Hematopoietic multipotent progenitor cell treated with erythropoietin and hydrocortisone succinate and interleukin-3 and kit ligand, for 8 days (in vitro differentiated cells): ENCODE measurements at places on chromosomes 12 and 14.
A peak's percentile ranks its signal among the peaks of the same experiment; 100 is the strongest.

DNA sequence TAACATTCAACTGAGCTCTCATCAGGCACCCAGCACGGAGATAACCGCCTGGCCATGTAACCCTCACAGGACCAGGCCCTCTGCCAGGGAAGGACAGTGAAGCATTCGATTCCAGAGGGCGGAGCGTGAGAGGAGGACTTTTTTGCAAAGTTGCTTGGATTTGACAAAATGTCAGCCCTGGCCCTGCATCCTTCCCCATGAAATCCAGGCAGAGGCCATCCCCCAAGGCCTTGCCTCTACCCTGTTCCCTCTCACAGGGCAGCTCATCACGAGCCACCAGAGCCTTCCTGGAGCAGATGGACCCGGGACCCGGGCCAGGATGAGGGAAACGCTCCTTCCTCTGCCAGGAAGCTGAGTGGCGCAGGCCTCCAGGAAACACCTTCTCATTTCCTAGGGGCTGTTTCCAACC, 17.0 kb downstream of the CAMKK2 start:
- no peak for DNase-seq

DNA sequence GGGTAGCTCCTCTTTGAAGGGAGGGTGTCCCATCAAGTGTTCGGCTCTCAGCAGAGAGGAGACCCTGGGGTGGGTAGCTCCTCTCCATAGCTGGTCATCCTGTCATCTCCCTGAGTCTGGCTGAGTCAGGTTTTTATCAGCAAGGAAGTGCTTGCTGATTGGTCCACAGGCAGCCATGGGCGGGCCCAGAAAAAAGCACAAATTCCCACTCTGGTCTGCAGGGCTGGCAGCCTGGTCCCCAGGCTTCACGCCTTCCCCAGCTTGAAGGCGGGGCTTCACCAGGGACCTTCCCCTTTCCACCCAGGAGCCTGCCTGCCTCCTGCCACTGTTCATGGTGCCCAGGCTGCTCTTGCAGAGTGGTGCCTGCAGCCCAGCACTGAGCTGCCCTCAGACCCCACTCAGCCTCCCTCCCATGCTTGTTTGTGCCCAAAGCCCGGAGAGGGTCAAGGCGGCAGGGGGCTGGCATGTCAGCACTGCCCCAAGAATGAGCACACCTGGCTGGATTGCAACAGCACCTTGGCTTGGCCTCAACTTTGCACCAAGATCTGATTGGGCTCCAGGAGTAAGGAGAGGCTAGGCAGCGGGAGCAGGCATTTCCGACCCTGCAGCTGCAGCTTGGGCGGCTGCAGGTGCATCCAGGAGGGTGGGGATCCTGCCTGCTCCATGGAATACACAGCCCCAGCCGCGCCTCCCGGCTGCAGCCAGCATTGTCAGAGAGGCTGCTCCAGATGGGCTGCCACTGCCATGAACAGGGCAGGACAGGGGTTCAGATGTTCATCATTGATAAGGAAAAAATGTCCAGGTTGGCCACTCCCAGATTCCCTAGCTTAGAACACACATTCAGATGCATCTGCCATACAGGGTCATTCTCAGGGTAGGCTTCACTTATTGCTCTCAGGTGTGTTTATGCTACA, 22.0 kb upstream of the WDR89 start:
- peak; percentile 36 for DNase-seq

DNA sequence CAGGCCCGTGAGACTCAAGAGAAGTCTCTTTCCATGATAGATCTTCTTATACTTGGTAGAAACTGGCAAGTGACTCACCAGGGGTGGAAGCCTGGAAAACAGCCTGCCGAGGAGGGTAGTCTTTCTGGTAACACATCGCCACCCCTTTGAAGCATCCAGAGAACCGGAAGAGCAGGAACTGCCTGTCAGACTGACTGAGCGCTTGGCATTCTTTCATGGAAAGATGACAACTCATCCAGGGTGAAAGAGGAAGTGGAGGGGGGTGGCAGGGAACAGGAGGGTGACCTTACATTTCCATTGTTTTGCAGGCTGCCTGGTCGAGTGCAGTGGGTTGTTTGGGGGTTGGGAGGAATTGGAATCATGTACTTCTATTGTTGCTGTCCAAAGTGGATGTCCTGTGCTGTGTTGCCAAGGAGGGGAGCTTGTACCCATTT, 34.5 kb downstream of the PRKCH start:
- DNase-seq, result peak; percentile 23

- no peak for DNase-seq
Measured at GRCh38 chr14:20384321-20384720, 29.0 kb downstream of the TEP1 start.

DNA sequence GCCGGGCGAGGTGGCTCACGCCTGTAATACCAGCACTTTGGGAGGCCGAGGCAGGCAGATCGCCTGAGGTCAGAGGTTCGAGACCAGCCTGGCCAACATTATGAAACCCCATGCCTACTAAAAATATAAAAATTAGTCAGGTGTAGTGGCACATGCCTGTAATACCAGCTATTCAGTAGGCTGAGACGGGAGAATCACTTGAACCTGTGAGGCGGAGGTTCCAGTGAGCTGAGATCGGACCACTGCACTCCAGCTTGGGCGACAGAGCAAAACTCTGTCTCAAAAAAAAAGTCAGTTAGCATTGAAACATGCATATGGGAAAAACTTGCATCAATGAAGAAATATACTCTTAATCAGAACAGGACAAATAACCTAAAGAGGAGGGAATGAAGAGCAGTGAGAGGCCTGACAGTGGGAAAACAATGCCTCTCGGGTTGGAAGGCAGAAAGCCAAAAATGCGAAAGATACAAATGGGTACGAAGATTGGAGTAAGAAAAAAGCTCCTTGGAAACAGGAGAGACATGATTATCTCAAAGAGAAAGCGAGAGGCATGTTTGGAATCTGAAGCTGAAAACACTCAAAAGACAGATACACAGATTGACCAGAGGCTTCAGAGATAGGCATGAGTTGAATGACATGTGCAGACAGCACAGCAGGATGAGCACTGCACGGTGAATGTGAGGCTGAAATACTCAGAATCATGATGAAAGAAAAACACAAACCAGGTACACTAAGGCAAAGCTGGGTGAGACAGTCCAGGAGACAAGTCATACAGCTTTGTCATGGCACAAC, 30.6 kb downstream of the RESF1 start:
- no peak for DNase-seq

GRCh38 chr14:20116748-20117147, 6.2 kb downstream of the OR4K17 start:
- DNase-seq, result peak; percentile 31

GRCh38 chr14:56352999-56353398, 226.6 kb upstream of the TMEM260 start:
- DNase-seq, result no peak

- no peak for DNase-seq
Measured at GRCh38 chr12:48388938-48389337, 38.2 kb upstream of the ZNF641 start.

DNA sequence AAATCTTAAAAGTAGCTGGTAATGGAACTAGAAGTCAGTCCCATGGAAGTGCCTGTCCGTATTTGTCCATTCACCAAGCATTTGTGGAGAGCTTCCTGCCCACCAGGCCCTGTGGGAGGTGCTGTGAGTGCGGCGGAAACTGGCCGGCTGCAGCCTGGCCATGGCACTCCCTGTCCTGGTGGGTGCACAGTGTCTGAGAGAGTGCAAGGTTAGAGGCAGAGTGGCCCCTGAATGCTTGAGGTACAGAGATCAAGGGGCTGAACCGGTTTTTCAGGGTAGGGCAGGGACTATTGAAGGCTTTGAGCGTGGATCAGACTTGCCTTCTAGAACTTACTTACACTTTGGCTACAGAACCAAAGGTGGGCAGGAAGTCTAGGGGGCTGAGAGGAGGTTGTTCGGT, 92.9 kb downstream of the ESR2 start:
- DNase-seq, result no peak

GRCh38 chr14:56581041-56581727, 1.6 kb downstream of the TMEM260 start:
- no peak for DNase-seq

DNA sequence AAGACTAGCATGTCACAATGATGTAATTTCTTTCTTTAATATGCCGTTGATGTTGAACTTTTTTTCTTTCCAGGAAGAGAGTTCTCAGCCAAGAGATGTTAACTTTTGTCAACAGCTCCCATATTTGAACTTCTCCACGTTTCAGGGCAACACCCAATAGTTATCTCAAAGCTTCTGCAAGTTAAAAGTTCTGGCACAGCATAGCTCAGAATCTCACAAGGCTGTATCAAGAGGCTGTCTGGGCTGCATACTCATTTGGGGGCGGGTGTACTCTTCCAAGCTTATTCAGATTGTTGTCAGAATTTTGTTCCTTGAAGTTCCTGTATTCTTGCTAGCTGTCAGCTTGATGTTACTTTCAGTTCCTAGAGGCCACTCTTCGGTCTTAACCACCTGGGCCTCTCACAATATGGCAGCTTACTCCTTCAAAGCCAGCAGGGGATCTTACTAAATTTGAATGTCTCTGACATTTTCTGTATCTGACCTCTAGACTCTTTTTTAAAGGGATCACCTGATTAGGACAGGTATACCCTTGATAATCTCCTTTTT, 38.9 kb downstream of the KCNC2 start:
- DNase-seq, result peak; percentile 35

GRCh38 chr14:74637178-74637550, 25.1 kb upstream of the LTBP2 start:
- DNase-seq, result no peak

- DNase-seq, result no peak
Measured at GRCh38 chr12:42683266-42683665, 93.7 kb upstream of the PRICKLE1 start.

DNA sequence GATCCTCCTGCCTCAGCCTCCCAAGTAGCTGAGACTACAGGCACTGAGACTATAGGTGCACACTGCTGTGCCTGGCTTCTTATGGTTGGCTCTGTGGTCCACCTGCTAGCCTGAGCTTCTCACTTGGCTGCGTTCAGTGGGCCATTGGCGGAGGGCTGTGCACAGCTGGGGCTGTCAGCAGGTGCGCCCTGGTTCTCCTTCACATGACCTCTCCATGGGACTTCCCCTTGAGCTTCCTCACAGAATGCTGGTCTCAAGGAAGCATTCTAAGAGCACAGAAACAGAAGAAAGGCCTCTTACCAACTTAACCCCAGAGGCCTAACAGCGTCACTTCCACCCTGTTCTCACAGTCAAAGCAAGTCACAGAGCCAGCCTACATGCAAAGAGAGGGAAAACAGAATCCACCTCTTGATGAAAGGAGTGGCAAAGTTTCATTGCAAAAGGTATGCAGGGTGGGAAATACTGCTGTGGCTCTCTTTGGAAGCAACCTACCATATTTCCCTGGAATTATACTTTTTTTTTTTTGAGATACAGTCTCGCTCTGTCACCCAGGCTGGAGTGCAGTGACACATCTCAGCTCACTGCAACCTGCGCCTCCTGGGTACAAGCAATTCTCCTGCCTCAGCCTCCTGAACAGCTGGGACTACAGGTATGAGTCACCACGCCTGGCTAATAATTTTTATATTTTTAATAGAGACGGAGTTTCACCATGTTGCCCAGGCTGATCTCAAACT, 9.3 kb downstream of the RILPL2 start:
- no peak for DNase-seq

DNA sequence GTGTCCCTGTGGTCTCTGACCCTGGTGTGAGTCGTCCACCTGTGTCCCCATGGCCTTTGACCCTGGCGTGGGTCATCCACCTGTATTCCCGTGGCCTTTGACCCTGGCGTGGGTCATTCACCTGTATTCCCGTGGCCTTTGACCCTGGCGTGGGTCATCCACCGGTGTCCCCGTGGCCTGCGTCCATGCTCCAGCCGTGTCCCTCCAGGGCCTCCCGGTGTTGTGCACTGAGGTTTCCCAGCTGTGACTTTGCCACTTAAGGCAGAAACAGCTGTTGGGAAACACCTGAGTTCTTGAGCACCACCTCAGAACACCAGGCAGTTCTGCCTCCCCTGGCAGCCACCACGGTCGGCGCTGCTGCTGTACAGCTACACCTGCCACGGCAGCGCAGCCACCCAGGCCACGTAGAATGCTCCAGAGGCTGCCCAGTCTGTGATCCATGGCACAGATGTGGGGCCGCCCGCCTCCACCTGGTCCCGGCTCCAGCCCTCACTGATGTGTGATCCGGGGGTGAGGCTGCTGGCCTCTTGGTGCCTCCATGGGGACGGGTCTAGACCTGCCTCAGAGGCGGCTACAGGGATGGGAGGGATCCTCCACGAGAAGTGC, 69.1 kb upstream of the GALNT9 start:
- no peak for DNase-seq

GRCh38 chr14:101087614-101088394, 184.3 kb upstream of the RTL1 start:
- no peak for DNase-seq

- DNase-seq, result no peak
Measured at GRCh38 chr12:72368719-72369422, 96.7 kb downstream of the TRHDE start.

DNA sequence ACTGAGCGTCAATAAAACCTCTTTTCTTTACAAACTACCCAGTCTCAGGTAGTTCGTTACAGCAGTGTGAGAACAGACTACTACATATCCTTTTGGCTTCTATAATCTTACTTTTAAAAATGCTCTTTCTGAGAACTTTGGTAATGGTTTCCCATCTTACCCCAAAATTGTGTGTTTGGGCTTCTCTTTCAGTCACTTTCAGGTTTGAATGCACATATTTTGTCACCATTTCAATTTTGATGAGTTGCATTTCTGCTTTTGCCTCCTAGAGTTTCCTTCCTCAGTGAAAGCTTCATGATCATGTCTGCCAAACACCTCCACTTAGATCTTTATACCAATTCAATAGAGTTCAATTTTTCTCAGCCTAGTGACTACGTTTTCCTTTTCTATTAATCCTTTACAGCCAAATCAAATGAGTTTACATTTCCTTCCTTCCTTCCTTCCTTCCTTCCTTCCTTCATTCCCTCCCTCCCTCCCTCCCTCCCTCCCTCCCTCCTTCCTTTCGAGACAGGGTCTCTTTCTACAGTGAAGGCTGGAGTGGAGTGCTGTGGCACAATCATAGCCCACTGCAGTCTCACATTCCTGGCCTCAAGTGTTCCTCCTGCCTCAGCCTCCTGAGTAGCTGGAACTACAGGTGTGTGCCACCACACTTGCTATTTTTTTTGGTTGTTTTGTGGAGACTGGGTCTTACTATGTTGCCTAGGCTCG, 124.9 kb downstream of the BCAT1 start:
- no peak for DNase-seq

DNA sequence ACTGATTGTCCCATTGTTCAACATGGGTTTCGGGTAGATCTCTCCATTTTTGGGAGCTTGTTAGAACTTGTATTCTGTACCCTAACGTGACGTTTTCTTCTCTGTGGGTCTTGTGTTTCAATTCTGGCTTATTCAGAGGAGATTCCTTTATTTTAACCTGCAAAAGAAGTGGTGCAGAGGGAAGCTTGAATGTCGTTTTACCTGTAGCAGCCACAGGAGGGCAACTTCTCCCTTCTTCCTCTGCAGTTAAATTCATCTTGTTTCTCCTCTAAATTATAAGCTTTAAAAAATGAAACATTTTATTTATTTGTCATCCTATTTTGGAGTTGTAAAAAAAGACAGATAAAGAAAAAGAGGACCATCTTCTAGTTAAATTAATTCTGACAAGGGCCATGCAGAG, 13.7 kb upstream of the CLEC4D start:
- no peak for DNase-seq

GRCh38 chr12:116183741-116184141, 93.8 kb downstream of the MED13L start:
- no peak for DNase-seq

- peak; percentile 79 for DNase-seq
Measured at GRCh38 chr12:53217051-53217930, 10.2 kb upstream of the ITGB7 start.

- DNase-seq, result no peak
Measured at GRCh38 chr14:42782754-42783153, 1176.1 kb downstream of the LRFN5 start.

- no peak for DNase-seq
Measured at GRCh38 chr12:701896-702539, 38.8 kb upstream of the NINJ2 start.

- no peak for DNase-seq
Measured at GRCh38 chr12:65642061-65642661, 182.1 kb upstream of the HMGA2 start.
